Fibroblast of the aortic adventitia (primary cell): ENCODE measurements at places on chromosomes 7 and 10. TPM values are rescaled to one million over a fixed set of nuclear protein-coding genes. Genes with fewer than 3 reads are reported as not detected.

Gene BMPR1A
- total RNA-seq, result 57.8 and 74.7 TPM in 2 replicates

Gene CYP2E1
- 0.36 and 0.82 TPM in 2 replicates for total RNA-seq

Gene SPDYE9
- 0.08 TPM in 1 of 2 replicates, not detected in the other for total RNA-seq

Gene LBX1
- 0.08 TPM in 1 of 2 replicates, not detected in the other for total RNA-seq

Gene NPC1L1
- under 0.01 TPM in 1 of 2 replicates, not detected in the other for total RNA-seq

Gene CALML5
- total RNA-seq, result not detected in 2 replicates

Gene KEL
- total RNA-seq, result not detected in 2 replicates

Gene ST8SIA6
- 0.09 TPM in 1 of 2 replicates, not detected in the other for total RNA-seq

Gene TAS2R41
- total RNA-seq, result 0.09 TPM in 1 of 2 replicates, not detected in the other
